ENCODE measurements at places on chromosomes 3 and 15. TPM values are rescaled to one million over a fixed set of nuclear protein-coding genes. Genes with fewer than 3 reads are reported as not detected.
A peak's percentile ranks its signal among the peaks of the same experiment; 100 is the strongest.

The ANKRD34C gene
- total RNA-seq, result not detected

The LIPC gene
- not detected for total RNA-seq

The ENTPD3 gene
- total RNA-seq, result not detected

The AHSG gene
- not detected for total RNA-seq

The CHRNA3 gene
- total RNA-seq, result 0.29 TPM

The ITGA11 gene
- 1,161 TPM for total RNA-seq

The GOLGA6L1 gene
- not detected for total RNA-seq

The EFL1 gene
- total RNA-seq, result 15.8 TPM

The PLCL2 gene
- total RNA-seq, result 2.1 TPM

DNA sequence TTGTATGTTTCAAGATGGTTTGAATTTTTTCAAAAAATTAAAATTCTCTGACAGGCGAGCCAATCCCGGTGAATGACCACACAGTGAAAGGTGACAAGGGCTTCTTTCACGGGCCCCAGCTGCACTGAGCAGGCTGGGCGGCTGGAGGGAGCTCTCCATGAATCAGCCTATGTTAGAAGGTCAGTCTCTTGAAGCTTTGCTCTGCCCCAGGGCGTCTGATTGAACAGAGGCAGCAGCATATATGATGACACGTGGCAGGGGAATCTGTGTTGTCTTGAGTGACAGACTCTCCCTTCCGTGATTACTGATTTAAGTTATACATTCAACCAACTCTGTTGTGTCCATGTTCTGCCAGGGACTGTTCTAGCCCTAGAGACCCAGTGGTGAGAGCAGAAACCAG is 51.5 kb downstream of the ISG20 start:
- H3K4me3 ChIP-seq, result no peak overlapping the region
- no peak overlapping the region for H3K27ac ChIP-seq
- no peaks in the 10 kb centered on the region for H3K36me3 ChIP-seq
- peaks cover 21% of the 10 kb centered on the region for H3K27me3 ChIP-seq
- no peak for DNase-seq

- H3K4me3 ChIP-seq, result no peak overlapping the region
- H3K27me3 ChIP-seq, result peaks cover 51% of the 10 kb centered on the region
- no peaks in the 10 kb centered on the region for H3K4me1 ChIP-seq
- H3K27ac ChIP-seq, result no peak overlapping the region
- no peak for DNase-seq
These were observed 107.6 kb downstream of the PEX5L start for GRCh38 chr3:179929091-179929529.

DNA sequence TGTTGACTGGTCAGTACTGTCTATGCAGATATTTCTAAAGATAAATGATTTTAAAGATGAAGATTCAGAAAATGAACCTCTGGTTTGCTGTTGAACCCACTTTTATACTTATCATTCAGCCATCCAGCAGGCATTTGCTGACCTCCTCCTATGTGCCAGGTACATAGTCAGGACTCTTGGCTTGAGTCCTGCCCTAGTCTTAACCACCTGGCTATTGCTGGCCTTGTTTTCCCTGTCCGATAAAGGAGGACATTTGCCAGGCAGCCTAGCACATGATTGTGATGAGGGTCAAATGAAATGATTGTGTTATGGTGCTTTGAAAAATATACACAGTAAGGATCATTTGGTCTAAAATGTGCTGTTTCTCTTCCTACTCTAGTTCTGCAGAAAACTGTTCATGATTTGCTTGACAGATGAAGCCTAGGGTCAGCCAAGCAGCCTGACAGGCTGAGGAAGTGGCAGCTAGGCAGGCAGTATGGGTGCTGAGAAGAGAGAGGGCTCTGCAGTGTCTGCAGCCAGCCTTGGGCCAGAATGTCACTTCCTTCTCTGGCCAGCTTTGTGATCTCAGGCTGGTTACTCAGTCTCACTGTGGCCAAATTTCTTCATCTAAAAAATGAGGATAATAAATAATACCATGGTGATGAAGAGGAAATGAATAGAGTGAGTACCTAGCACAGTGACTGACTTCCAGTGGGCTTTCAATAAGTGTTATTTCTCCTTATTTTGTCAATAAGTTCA is 13.8 kb downstream of the EXOSC7 start:
- H3K4me1 ChIP-seq, result peaks cover 28% of the 10 kb centered on the region
- DNase-seq, result no peak
- H3K27ac ChIP-seq, result no peak overlapping the region
- no peak overlapping the region for H3K4me3 ChIP-seq

DNA sequence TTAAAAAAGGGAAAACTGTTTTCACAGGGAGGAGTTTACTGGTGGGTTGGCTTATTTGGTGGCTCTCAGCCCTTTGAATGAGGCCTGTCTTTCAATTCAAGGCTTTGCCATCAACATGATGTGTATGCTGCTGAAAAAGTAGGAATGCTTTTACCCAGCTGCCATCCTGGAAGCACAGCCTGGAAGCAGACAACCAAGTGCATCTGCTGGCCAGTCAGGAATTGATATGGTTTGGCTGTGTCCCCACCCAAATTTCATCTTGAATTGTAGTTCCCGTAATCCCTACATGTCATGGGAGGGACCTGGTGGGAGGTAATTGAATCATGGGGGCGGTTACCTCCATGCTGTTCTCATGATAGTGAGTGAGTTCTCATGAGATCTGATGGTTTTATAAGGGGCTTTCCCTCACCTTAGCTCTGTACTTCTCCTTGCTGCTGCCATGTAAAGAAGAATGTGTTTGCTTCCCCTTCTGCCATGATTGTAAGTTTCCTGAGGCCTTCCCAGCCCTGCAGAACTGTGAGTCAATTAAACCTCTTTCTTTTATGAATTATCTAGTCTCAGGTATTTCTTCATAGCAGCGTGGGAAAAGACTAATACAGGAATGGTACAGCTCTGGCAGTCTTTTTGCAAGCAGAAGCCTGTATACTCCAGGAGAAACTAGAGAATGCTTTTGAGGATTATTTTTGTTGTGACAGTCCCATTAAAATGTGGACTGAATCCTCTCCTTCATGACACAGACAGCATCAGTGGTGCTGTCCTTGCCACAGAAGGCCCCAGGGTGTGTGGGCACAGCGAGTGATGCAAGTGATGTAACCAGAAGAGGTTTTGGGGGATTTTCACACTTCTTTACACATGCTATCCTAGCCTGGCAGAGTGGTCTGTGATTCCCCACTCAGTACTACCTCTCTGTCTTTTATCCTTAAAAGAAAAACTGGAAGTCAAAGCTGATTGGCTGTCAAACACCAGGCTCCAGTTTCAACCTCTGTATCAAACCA is 20.0 kb downstream of the PLCL2 start:
- no peaks in the 10 kb centered on the region for H3K36me3 ChIP-seq
- DNase-seq, result no peak
- peaks cover 8% of the 10 kb centered on the region for H3K27me3 ChIP-seq
- H3K27ac ChIP-seq, result no peak overlapping the region
- H3K4me1 ChIP-seq, result peaks cover 15% of the 10 kb centered on the region

- peak overlapping the region; percentile 31 for H3K27ac ChIP-seq
- no peak overlapping the region for H3K4me3 ChIP-seq
- H3K27me3 ChIP-seq, result no peaks in the 10 kb centered on the region
- no peaks in the 10 kb centered on the region for H3K36me3 ChIP-seq
These were observed 31.2 kb upstream of the ALDH1L1 start for GRCh38 chr3:126211569-126211968.

GRCh38 chr15:65245096-65245856 is 34.0 kb upstream of the CILP start:
- no peaks in the 10 kb centered on the region for H3K27me3 ChIP-seq
- no peaks in the 10 kb centered on the region for H3K4me1 ChIP-seq
- no peak overlapping the region for H3K27ac ChIP-seq
- H3K4me3 ChIP-seq, result no peak overlapping the region

- H3K36me3 ChIP-seq, result peaks cover 4% of the 10 kb centered on the region
- no peak for DNase-seq
- no peak overlapping the region for H3K27ac ChIP-seq
- peaks cover 15% of the 10 kb centered on the region for H3K4me1 ChIP-seq
These were observed 166.8 kb upstream of the CBLB start for GRCh38 chr3:106035619-106036018.

- no peak overlapping the region for H3K4me3 ChIP-seq
- no peaks in the 10 kb centered on the region for H3K27me3 ChIP-seq
- H3K4me1 ChIP-seq, result peaks cover 46% of the 10 kb centered on the region
- H3K27ac ChIP-seq, result no peak overlapping the region
- no peak for DNase-seq
These were observed 461.8 kb downstream of the SHQ1 start for GRCh38 chr3:72386327-72387000.

GRCh38 chr15:101048176-101048575 is 129.0 kb downstream of the LRRK1 start:
- H3K4me1 ChIP-seq, result peaks cover 3% of the 10 kb centered on the region
- H3K4me3 ChIP-seq, result no peak overlapping the region
- peaks cover 11% of the 10 kb centered on the region for H3K36me3 ChIP-seq

GRCh38 chr3:66592016-66592761 is 91.4 kb upstream of the LRIG1 start:
- no peak for DNase-seq
- peak overlapping the region; percentile 25 for H3K27ac ChIP-seq
- no peaks in the 10 kb centered on the region for H3K27me3 ChIP-seq
- no peak overlapping the region for H3K4me3 ChIP-seq
- H3K4me1 ChIP-seq, result peaks cover 39% of the 10 kb centered on the region

GRCh38 chr15:58770519-58770856 is 614 bp upstream of the MINDY2 start:
- no peaks in the 10 kb centered on the region for H3K36me3 ChIP-seq
- no peak for DNase-seq
- H3K4me1 ChIP-seq, result peaks cover 9% of the 10 kb centered on the region
- H3K4me3 ChIP-seq, result no peak overlapping the region
- H3K27ac ChIP-seq, result peak overlapping the region; percentile 97
- no peaks in the 10 kb centered on the region for H3K27me3 ChIP-seq

Measured in osteocyte (in vitro differentiated cells).